ENCODE measurements at places on chromosomes 2 and 18.

GRCh38 chr2:85838641-85839040 lies 50.1 kb downstream of the ST3GAL5 start:
- DNase-seq, result no peak

- DNase-seq, result no peak
Observed at GRCh38 chr2:136422512-136422911, 304.6 kb upstream of the CXCR4 start.

DNA sequence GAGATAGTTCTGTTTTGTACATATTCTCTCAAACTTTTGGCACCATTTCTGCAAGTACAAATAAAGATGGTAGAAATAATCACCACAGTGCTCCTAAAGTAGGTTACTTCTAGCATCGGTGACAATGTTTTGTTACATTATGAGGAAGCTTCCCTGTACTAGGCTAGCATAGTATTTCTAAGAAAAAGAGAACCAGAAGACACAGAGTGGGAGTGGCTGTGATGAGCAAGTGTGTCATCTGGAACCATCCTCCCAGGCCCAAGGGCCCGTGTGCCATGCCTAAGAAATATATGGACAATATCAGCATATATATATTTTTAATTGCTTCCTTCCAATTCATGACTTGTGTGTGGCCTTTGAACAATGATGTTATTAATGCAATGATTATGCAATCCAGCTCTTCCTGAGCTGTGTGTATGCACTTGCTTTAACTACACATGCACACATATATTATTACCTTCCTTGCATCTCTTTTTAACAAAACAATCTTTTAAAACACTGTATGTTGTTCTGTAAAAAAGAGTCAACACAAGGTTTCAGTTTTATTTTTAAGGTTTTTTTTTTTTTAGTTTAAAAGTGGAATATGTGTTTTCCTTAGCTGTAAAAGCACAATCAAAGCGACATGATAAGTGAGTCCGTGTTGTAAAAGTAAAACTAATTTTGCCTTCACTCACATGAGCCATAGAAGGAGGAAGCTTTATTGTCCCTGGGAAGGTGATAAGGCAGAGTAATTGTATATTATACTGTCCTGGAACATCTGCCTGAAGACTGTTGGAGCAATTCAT lies 303.9 kb downstream of the ZNF407 start:
- no peak for DNase-seq

- no peak for DNase-seq
Observed at GRCh38 chr2:174485788-174486562, 854 bp downstream of the GPR155 start.

- DNase-seq, result no peak
Observed at GRCh38 chr2:147460155-147460554, 384.7 kb upstream of the ACVR2A start.

GRCh38 chr18:53799134-53799533 lies 425.3 kb downstream of the MBD2 start:
- DNase-seq, result no peak

DNA sequence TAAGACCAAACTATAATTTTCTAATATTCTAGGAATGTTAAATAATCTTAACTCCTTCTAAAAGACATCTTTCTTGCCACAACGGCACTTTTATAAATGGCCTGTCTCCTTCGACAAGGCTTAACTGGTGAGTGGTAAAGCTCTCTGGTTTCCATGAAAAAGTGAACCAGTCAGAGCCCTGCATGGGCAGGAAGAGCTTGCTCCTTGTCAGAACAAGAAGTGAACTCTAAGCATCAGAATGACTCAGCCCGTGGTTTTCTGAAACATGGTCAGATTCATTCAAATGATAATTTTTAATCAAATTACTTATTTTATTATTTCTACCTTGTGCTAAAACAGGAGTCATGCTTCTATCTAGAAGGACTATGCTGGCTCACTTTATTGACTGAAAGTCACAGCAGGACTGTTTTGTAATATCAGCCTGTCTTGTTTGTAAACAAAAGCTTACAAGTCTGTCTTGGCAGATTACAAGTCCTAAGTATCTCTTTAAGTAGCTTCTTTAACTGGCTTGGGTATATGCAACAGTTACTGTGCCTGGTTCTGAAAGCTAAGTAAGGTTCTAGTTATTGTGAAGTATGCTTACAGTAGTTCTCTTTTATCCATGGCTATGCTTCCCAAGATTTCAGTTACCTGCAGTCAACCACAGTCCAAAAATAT lies 245.4 kb downstream of the NAPG start:
- DNase-seq, result no peak

DNA sequence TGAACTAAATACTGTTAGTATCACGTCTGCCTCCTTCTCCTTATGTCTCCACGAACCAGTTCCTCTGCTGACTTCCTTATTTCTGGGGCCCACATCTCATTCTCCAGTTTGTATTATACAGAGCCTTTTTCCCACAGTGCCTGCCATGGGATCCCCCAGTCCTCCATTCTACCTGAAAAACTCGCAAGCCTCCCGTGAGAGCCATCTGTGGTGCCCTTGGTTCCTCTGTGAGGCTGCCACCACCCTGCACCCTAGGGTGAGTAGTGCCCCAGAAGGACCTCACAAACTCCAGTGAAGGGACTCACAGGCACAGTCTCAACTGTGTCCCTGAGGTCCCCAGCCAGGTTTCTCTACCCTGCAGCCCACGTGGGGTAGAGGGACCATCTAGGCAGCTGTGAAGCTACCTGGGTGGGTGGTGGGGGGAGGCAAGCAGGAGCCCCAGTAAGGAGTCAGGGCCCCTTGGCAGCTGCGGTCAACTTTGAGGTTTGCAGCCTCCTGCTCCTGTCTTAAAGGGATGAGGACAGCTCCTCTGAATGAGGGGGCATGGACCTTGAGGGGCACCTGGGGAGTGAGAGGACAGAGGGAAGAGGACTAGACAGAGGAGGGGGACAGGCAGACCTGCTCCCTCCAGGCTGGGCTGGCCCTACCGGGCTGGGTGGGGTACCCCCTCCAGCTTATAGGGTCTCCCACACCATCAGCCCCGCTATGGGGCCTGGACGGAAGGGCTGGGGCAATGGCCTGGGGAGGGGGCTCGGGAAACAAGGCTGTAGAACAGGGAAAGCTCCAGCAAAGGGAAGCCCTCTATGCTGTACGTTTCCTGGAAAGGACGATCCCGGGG lies 1.0 kb downstream of the PSTPIP2 start:
- DNase-seq, result no peak

- DNase-seq, result no peak
Observed at GRCh38 chr2:35168351-35168750, 1187.2 kb upstream of the CRIM1 start.

GRCh38 chr2:109613081-109613921 lies 465 bp downstream of the SEPTIN10 start:
- DNase-seq, result no peak

DNA sequence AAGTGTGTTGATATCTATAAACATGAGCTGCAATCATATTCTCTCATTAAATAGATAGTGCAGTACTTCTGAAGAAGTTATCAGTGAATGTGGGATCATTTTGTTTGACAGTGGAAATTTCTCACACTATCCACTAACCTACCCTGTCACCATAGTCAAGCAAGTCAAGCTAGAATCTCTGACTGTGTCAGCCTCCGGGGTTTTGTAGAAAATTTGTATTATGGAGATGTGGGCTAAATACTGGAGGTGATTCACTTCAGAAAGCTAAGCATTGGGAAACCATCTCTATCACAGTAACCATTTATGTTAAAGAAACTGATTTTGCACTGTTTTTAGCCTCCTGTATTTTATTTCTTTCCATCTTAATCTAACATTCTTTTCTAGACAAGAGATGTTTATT lies 126.6 kb upstream of the CREB1 start:
- DNase-seq, result no peak

DNA sequence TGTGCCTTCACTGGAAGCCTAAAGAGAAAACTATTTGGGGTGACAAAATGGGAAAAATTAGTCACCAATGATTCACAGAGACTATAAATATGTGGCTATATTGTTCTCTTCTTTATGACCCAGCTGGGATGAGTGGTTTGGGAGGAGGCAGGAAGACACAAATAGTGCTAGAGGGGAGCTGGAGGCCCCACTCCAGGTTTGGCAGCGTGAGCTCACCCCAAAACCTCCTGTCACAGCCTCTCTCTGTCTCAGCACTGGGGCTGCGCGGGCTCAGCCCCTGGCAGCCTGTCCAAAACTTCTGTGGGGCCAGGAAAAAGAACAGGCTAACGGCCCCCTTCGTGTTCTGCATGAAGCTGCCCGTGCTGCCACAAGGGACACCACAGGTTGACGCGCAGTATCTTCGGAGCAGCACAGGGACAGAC lies 73.2 kb upstream of the LCLAT1 start:
- no peak for DNase-seq

DNA sequence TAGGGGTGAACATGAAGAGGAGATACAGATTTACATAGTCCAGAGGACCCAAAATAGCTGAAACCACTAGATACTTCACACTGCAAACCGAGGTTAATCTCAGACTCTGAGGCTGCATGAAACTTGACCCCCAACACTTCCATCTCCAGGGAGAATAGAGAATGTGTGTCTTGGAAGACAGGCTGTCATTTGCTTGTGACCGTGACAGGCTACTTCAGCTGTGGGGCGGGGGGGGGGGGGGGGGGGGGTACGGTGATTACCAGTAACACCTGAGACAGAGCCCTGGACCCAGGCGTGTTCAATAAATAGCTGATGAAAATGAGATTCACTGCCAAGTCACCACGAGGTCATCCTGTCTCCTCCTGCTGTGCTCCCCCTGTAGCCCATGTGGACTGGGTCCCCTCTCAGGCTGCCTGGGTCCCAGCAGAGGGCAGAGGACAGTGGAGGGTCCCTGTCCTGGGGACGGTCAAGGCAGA lies 5.7 kb upstream of the KLHL29 start:
- no peak for DNase-seq

GRCh38 chr2:178263159-178263860 lies 69.0 kb downstream of the OSBPL6 start:
- no peak for DNase-seq

- DNase-seq, result no peak
Observed at GRCh38 chr18:78605255-78605654, 374.4 kb upstream of the SALL3 start.

GRCh38 chr2:113692698-113693428 lies 63.6 kb downstream of the SLC35F5 start:
- no peak for DNase-seq

DNA sequence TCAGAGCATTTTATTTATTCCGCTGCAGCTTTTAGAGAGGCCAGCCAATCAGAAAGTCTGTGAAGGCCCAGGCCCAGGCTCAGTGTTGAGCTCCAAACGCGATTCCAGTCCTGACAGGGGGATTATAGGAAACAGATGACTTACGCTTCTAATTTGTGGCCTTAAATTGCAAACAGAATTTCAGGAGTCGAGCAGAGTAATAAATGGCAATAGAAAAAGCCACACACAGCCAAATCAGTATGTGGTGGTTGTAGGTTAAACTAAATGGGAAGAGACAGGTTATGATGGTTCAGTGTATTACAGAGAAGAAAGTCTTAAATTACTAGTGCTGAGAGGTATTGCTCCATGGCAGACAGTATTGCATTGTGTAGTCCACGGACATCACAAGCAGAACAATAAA lies 131.0 kb upstream of the ZEB2 start:
- no peak for DNase-seq

GRCh38 chr2:96072746-96073145 lies 38.0 kb upstream of the GPAT2 start:
- DNase-seq, result no peak

- DNase-seq, result no peak
Observed at GRCh38 chr2:59684116-59684770, 869.2 kb downstream of the BCL11A start.

DNA sequence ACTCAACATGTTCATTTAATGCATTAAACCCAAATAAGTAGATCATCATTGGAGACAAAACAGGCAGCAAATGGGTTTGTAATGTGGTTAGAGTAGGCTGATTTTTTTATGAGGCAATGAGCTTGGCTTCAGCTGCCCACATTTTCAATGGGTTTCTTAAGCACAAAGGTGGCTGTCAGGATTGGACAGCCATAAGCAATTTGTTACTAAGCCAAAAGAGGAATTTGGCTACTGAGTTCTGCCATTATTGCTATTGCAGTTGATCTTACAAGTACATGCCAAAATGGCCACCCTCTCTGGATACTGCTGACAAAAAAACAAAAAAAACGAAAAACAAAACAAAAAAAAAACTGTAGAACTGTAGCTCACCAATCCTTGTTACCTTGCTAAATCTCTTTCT lies 1348.0 kb upstream of the PIK3C3 start:
- DNase-seq, result no peak

- DNase-seq, result no peak
Observed at GRCh38 chr18:10266334-10266590, 188.2 kb upstream of the APCDD1 start.

GRCh38 chr2:209771474-209772289 lies at the start of gene UNC80:
TSS of gene UNC80 (plus strand) at chr2:209771832. CDS start at chr2:209772073, 241 bp downstream.
- DNase-seq, result no peak

- no peak for DNase-seq
Observed at GRCh38 chr2:39491653-39492052, 54.6 kb upstream of the MAP4K3 start.

- no peak for DNase-seq
Observed at GRCh38 chr18:38497266-38497665, 931.7 kb upstream of the CELF4 start.

- DNase-seq, result no peak
Observed at GRCh38 chr2:173205375-173205774, 129.7 kb downstream of the MAP3K20 start.

DNA sequence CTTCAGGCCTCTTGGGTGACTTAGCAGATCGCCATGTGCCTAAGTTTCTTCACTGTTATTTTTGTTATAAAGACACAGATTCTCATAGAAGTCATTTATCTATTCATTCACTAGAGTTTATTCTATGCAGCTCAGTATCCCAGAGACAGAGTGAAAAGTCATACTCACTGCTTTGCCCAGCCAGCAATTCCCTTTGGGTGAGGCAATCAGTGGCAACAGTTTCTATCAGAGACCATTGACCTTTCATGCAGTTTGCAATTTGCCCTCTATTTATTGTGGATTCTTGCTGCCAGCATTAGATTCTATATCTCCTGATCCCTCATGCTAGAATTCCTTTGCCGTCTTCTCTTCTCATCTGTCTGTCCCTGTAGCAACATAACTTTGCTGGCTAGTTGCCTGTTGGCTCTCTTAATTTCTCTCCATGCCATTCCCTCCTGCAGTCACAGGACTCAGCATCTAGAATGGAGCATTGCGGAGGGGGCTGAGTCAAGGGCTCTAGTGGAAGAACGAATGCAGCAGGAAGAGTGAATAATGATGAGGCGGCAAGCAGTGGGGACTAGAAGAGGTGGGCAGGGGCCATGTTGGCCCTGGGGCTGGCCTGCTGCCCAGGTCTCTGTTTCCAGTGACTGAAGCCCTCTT lies 12.2 kb downstream of the SLC9A4 start:
- no peak for DNase-seq
